ENCODE measurements at places on chromosomes 5 and 9.

DNA sequence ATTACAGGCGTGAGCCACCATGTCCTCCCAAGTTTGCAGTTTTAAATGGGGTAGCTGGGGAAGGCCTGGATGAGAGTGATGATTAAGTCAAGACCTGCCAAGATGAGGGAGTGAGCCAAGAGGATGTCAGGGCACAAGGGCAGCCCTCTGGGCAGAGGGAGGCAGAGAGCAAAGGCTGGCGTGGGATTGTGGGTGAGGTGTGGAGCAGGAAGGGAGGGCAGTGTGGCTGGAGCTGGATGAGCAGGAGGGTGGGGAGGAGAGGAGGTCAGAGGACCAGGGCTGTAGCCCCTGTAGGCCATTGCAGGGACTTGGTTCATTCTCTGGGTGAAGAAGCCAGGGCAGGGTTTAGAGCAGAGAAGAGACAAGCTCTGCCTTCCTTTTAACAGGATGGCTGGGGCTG is 53.7 kb upstream of the CTNNA1 start:
- DNase-seq, result no peak

DNA sequence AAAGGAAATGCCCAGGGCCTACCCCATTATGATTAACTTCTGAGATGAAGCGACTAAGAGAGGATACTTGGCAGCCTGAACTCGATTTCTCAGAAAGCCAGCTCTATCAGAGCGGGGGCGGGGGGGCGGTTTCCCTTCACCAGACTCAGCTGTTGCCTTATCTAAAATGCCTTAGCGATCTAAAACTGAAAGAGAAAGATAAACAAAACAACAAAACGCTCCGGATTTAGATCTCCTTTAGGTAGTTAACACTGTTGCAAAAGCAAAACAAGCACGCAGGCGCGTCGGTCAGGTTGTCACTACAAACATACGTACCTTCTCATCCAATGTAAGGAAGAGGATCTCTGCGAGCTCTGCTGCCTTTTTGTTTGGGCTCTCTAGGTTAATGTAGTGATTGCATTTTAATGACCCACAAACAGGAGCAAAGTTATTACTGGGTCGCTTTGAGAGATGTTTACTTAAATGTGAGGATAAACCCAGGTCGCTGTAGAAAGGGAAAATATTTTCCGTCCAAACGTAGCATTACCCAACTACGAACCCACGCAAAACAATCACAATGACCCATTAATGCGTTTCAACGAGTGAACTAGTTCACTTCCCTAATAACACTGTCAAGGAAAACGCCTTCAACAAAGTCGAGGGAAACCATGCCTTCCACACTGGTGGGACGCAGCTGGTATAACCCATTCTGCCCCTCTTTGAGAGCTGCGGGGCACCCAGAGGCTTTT is 982 bp downstream of the EPB41L4A start:
- DNase-seq, result peak; percentile 55

- DNase-seq, result no peak
Observed at GRCh38 chr5:169542811-169543210, 40.8 kb upstream of the SPDL1 start.

- no peak for DNase-seq
Observed at GRCh38 chr9:80507611-80508010, 935.8 kb downstream of the TLE4 start.

- no peak for DNase-seq
Observed at GRCh38 chr5:66982056-66982387, 214.6 kb downstream of the CD180 start.

DNA sequence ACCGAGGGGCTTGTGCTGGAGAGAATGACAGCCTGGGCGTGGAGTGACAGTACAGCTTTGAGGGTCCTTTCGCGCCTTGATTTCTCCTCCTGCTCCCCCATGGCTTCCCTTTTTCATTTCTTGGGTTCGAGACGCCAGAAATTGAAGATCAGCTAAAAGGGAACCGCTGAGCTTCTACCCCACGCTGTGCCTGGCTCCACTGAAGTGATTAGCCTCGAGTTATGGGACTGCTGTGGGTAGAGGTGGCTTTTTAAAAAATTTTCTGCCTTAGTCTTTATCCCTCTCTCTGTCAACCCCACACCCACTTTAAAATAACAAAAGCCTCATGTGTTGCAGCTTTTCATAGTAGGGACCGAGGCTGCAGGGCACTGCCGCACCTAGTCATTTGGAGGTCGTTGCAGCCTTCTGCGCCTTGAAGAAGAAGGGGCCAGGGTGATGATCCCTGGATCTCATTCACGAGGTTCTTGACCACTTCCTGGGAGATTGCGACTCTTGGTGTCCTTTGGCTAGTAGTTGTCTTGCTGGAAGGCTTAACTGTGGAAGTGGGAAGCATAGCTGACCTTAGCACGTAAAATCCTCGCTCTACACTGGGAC is 603 bp downstream of the PPIP5K2 start:
- peak; percentile 9 for DNase-seq

GRCh38 chr5:156375895-156376495 is 49.0 kb downstream of the SGCD start:
- no peak for DNase-seq

DNA sequence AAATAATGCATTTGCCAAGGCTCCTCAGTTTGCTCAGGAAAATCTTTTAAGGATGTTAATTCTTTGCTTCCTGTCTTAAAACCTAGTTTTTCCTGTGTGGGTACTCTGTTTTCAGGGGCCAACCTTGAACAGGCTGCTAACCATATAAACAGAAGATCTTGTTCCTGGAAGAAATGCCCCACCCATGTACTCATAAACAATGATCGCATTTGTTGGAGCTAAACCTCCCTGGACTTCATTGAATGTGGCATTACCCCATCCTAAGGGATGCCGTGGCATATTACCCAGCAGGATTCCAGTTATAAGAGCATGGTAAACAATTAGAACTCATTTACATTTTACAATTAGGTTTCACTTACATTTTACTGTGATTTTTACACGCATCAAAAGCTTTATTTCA is 436.0 kb downstream of the ZNF608 start:
- DNase-seq, result no peak

DNA sequence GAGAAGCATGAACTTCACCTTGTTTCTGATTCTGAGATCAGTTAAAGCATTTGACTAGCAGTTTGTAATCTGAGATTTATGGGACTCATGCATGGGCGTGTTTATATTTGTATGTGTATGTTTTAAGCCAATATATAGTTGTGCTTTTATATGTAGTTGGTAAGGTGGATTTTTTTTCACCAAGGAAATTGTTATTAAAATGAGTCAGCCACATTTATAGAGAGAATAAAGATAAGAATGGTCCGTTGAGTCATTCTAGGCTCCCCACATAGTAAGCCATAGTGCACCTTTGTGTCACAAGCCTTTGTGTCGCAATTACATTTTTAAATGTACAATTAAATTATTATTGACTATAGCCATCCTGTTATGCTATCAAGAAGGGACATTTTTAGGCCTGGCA is 89.0 kb downstream of the NLN start:
- no peak for DNase-seq

GRCh38 chr5:16916262-16916878 is 19.7 kb downstream of the MYO10 start:
- DNase-seq, result no peak

DNA sequence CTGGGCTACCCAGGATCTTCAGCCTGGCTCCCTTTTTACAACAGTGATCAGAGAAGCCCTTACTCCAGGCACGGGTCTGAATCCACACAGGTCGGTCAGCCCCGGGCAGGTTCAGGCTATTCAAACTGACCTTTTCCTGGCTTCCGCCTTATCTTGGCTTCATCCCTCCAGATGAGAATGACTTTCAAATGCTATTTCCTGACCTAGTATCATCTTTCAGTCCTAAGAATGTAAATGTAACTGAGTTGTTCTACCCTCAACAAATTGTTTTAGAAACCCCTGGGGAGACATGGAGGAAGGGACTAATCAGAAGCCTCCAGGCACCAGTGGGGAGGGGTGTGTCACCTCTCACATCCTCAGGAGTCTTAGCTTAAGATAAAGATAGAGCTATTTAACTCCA is 213.2 kb downstream of the EPB41L4A start:
- no peak for DNase-seq

GRCh38 chr5:124043456-124043855 is 531.5 kb downstream of the CSNK1G3 start:
- DNase-seq, result peak; percentile 69

DNA sequence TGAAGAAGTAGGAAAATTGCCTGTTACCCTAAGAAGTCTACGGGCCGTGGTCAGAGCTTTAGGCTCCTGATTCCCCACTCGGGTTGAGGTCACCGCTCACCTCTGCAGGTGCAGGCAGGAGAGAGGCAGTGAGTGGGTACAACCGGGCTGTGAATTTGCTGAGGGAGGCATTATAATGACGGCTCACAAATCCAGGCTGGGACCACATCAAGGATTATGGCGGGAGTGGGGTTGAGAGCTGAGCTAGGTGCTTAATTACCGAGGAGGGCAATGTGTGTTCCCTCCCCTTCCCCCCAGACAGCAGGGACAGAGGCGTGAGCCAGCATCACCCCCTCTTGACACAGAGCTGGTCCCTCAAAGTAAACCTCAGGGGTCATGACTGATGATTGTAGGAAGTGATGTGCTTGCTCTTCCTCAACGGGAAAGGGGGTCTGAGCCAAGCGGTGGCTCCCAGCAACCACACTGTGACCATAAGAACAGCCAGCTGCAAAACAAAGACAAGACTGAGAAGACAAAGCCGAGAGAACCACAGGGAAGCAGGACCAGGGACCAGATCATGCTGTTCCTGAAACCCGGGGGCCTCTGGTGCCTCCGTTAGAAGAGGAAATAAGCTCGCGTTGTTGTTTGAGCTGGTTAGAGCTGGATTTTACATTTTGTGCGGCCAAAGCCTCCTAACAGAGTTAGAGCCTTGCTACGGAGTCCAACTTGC is 77.7 kb downstream of the OLFM1 start:
- no peak for DNase-seq

DNA sequence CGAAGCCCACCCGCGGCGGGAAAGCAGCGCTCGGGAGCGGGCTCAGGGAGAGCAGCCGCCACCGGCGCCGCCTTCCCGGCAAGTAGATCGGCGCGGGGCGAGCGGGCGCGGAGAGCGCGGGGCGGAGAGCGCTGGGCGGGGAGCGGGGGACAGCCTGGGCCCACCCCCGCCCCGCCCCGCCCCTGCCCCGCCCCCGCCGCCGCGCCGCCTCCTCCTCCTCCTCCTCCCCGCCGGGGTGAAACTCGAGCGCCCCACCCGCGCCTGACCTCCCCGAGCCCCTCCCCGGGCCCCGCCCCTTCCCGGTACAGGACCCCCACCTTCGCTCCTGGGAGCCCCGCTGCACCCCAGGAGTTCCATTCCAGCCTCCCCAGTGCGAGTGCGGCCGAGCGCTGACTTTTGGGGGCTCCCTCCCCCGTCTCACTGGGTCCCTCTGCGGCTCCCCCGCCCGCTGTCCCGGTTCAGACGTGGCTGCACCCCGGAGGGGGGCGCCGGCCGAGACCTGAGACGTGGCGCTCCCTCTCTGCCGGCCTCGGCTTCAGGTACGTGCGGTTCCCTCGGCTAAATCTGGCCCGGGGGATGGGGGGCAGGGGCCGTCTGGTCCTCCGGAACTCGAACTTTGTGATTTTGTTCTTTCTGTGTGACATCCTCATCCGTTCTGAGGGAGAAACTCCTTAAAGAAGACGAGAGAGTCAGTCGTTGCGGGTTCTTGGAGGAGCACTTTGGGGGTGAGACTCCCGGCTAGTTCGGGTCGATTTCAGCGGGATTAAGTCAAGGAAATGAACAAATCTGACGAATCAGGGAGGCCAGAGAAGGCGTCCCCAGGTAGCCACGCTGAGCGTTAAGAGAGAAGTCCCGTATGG is at the start of gene SEMA5A:
SEMA5A (minus strand) TSS at position 84 of the 860 bp plus-strand sequence. CDS start 166,129 bp downstream, outside the sequence.
- DNase-seq, result no peak

DNA sequence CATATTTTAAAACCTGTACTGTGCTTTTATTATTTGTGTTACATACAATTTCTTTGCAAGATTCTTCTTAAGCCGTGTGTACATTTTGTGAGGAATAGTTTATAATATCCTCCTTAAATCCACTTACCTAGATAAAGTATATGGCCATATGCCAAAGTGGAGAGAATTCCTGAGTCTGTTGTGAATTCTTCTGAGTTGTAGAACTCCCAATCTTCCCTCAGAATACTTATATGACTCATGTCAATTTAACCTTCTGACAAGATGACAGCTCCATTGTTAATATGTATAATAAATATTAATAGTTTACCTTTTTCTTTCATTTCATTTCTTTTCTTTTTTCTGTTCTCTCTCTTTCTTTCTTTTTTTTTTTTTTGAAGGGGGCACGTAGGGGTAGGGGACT is 6.0 kb upstream of the RICTOR start:
- no peak for DNase-seq

- no peak for DNase-seq
Observed at GRCh38 chr5:62100201-62100600, 205.8 kb upstream of the KIF2A start.

GRCh38 chr9:89522261-89522958 is 24.5 kb upstream of the SEMA4D start:
- DNase-seq, result no peak

DNA sequence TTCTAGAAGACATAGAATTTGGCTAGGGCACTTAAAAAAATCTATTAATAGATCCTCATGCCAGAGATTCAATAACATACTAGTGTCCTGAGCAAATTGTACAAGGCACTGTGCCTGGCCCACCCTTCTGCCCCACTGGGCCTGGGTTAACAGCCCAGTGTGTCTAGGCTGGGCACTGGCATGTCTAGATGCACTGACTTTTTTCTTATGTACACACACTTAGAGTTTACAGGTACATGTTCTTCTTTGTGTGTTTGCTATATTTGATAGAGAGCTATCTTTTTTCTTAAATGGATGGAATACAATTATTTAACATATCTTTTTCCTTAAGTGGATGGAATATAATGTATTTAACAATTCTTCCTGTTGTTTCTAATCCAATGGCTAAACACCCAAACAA is 241.5 kb downstream of the AUH start:
- no peak for DNase-seq

DNA sequence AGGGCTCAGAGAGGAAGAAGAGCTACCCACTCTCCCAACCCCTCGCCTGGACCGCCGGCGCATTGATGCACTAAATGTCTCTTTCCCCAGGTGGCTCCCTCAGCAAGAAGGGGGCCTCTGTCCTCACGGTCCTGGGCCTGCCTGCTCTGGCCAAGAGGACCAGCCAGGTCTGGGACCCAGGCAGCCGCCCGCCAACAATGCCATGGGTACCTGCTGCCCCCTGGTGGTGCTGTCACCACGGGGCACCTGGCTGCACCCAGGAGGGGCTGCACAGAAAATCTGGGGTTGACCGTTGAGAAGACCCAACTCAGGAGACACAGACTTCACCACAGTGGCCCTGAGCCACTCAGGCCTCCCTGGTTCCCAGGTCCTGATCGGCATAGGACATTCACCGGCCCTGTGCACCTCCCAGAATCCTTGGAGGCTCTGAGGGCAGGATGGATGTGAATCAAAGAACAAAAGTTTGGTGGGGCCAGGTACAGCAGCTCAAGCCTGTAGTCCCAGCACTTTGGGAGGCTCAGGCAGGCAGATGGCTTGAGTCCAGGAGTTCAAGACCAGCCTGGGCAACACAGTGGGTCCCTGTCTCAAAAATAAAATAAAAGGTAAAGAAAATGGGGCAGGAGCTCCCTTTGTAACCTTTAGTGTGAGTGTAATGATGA is 2.4 kb upstream of the VAV2 start:
- DNase-seq, result peak; percentile 79

- DNase-seq, result no peak
Observed at GRCh38 chr5:19179571-19179970, 808.4 kb downstream of the CDH18 start.

All from T47D (cell line).